CD4-positive, alpha-beta T cell treated with Interferon alpha-2 for 1 hour (primary cell): ENCODE measurements at places on chromosomes 13 and 19.

DNA sequence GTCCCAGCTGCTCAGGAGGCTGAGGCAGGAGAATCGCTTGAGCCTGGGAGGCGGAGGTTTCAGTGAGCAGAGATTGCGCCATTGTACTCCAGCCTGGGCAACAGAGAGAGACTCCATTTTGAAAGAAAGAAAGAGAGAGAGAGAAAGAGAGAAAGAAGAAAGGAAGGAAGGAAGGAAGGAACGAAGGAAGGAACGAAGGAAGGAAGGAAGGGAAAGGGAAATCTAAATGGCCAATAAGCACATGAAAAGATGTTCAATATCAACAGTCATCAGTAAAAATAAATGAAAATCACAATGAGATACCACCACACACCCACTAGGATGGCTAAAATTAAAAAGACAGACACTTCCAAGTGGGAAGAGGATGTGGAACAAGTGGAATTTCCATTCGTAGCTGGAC is 19.7 kb downstream of the FXYD5 start:
- no peak for DNase-seq

- no peak for DNase-seq
Observed at GRCh38 chr13:30676672-30677071, 58.7 kb upstream of the ALOX5AP start.

DNA sequence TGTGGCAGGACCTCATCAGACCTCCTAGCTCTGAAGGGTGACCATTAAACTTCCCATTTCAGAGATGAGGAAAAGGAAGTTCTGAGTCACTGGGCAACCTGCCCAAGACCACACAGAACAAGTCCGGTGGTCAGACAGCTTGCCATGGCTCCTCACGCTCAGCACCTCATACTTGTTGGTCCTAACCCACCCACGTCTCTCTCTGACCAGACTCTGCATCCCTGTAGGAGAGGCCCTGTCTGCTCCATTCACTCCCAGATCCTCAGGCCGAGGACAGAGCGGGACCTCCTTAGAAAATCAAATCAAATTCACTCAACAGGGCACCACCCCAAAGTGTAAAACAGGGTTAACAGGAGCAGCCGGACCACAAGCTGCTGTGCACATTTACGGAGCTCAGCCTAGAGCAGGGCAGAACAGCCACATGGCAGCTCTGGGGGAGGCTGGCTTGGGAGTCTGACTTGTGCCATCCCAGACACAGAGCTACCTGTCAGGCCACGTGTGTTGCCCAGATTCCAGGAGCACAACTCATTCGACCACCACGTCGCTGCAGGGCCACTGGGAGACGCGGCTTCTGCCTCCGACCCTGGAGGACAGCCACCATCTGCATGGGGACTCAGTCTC is 1.7 kb downstream of the MIER2 start:
- DNase-seq: no peak

DNA sequence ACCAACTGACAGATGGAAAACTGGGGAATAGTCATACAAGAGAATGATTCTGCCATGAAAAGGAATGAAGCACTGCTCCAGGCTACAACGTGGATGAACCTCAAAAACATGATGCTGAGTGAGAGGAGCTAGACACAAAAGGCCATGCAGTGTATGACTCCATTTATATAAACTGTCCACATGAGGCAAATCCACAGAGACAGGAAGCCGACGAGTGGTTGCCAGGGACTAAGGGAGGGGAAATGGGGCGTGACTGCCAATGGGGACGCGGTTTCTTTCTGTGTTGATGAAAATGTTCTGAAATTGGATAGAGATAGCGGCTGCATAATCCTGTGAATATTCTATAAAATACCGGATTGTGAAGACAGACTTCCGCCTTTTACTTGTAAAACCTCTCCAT is 10.2 kb downstream of the SMIM7 start:
- no peak for DNase-seq

DNA sequence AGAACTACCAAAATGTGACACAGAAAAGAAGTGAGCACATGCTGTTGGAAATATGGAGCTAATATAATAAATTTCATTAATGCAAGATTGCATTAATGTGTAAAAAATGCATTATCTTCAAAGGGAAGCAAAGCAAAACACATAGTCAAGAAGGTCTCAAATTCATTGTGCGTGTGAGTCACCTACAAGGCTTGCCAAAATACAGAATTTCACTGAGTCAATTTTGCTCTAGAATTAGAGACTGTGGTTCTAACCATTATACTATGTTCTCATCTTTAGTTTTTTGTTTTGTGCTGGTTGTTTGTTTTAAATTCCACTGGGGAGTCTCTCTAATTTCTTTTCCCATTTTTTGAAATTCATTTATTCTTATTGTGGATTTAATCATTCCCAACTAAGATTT is 149.8 kb upstream of the SLITRK1 start:
- no peak for DNase-seq

GRCh38 chr13:46866150-46866549 is 30.7 kb downstream of the HTR2A start:
- DNase-seq: peak; percentile 3

DNA sequence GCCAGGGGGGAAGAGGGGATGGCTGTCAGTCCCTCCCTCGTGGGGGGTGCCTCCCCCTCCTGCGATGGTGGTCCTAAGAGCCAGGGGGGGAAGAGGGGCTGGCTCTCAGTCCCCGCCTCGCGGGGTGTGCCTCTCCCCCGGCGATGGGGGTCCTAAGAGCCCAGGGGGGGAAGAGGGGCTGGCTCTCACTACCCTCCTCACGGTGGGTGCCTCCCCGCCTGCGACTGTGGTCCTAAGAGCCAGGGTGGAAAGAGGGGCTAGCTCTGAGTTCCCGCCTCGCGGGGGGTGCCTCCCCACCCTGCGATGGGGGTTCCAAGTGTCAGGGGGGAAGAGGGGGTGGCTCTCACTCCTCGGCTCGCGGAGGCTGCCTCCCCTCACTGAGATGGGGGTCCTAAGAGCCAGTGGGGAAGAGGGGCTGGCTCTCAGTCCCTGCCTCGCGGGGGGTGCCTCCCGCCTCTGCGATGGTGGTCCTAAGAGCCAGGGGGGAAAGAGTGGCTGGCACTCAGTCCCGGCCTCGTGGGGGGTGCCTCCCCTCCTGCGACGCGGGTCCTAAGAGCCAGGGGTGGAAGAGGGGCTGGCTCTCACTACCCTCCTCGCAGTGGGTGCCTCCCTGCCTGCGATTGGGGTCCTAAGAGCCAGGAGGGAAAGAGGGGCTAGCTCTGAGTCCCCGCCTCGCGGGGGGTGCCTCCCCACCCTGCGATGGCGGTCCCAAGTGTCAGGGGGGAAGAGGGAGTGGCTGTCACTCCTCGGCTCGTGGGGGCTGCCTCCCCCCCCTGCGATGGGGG is 2325.6 kb upstream of the PCDH20 start:
- no peak for DNase-seq

GRCh38 chr13:74005320-74006157 is 128.7 kb downstream of the KLF12 start:
- DNase-seq: no peak

- no peak for DNase-seq
Observed at GRCh38 chr19:5225486-5226345, 114.9 kb downstream of the PTPRS start.
